Stimulated activated CD4-positive, alpha-beta T cell treated with anti-CD3 and anti-CD28 coated beads, Interleukin-1b, Interleukin-23, amount 100 ng/mL, for 48 hours (primary cell): ENCODE measurements at places on chromosomes 1 and 21.

DNA sequence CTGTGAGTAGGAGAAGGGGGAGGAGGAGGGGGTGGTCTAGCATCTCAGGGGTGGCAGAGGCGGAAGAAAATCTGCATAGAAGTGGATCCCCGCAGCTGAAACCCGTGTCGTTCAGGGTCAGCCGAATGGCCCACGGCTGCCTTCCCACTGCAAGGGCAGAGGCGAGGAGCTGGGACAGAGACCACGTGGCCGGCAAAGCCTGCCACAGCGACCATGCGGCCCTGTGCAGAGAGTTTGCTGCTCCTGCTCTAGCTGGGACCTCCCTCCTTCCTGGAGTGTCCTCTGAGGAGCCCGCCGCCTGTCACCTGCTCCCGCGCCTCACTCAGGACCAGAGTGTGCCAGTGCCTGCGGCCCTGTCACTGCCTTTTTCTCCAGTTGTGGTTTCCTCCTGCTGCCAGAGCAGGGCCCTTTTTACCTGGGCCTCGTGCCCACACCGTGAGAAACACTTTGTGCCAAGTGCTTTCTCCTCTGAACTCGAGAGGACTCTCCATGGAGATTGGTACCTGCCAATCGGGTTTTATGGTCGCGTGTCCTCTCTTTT is 5.4 kb upstream of the TRPM2 start:
- no peak for DNase-seq

DNA sequence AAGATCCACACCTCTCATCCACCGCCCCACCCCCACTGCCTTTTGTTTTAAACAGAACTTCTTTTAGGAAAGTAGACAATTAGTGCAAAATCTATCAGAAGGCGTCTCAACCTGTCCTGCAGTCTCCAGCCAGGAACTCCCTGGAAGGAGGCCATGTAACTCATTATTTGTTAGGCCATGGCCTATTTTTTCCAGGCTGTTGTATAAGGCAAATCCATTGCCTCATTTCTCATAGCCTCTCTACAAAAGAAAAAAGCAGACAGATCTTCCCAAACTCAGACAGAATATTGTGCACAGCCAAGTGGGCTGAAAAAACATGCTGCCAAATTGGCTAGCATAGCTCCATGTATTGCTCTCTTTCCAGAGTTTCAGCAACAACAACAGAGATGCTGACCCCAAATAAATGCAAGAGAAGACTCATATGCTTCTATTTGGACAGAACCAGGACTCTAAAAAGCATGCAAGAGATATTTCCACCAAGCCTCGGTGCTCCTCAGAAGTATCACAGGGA is 770.7 kb upstream of the CXADR start:
- no peak for DNase-seq

DNA sequence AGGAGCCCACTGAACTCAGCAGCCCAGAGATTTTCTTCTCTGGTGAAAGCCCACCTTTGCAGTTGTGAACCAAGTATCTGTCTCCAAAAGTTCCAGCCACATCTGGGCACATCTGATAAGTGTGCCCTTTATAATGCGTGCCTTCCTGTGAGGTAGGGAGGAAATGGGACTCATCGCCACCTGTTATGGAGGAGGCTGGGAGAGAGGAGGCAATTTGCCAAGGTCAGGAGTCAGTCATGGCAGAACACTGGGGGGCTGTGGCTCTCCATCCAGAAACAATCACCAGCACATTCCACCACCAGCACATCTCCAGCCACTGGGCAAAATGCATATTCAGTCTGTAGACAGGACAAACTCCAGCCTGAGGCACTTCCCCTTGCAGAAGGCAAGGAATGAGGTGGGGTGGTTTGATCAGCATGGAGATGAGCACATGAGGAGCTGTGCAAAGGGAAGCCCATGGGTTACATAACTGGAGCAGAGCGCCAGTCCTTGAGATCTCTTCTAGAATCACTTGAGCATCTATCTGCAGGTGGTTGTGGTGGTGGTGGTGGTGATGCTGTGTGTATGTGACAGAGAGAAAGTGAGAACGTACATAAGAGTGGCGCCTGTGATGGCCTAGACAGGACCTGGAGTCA is 15.0 kb upstream of the LEMD1 start:
- no peak for DNase-seq

DNA sequence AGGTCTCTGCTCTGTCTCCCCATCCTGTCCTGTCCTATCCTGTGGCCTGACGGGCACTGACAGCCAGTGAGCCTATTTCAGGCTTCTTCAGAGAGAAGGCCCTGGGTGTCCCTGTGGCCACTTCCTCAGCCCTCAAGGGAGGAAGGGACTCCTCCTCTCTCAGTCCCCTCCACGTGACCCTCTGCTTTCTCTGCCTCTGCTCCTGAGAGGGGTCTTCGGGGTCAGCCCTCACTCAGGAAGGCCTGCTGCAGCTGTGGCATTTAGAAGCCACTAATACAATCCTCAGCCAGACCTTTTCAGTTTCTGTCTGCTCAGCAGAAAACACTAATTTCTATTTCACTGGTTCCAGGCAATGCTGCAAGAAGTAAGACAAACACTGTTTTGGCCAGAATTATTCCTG is 43.6 kb upstream of the ETV3 start:
- DNase-seq, result no peak

GRCh38 chr1:27646676-27647075 is 11.7 kb upstream of the FGR start:
- no peak for DNase-seq

DNA sequence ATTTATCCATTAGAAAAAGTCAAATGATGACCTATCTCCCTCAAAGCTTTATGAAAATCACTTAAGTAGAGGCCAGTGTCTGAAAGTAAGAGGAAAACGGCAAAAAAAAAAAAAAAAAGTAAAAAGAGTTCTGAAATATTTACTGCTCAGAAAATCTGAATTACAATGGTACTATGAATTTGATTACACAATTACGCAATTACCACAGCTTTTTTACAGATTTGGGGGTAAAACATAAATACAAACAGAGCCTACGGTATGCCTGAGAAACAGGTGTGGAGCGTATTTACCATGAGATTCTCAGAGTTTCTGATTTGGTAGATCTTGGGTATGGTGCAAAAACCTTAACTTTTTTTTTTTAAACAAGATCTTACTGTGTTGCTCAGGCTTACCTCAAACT is 15.9 kb upstream of the FBXO28 start:
- DNase-seq, result no peak

- no peak for DNase-seq
Measured at GRCh38 chr21:36541721-36542139, 61.8 kb upstream of the CLDN14 start.

- DNase-seq, result no peak
Measured at GRCh38 chr1:155396874-155397476, 76.3 kb downstream of the RUSC1 start.

GRCh38 chr1:25666460-25666859 is 49.9 kb downstream of the MAN1C1 start:
- no peak for DNase-seq

DNA sequence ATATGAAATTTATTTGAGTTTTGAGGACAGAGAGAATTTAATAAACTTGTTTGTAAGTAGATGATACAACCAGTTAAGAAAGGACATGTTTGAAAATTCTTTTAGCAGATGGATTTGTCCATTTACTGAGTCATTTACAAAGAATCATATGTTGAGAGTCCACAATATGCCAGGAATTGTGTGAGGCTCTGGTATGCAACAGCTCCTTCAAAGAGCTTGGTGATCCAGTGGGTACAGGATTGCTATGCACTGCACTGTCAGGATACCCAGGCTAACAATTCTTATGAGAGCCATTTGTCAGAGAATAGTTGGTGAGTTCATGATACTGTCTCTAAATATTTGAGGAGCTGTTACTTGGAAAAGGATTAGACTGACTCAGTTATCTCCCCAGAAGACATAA is 11.0 kb downstream of the DNM3 start:
- DNase-seq, result no peak

DNA sequence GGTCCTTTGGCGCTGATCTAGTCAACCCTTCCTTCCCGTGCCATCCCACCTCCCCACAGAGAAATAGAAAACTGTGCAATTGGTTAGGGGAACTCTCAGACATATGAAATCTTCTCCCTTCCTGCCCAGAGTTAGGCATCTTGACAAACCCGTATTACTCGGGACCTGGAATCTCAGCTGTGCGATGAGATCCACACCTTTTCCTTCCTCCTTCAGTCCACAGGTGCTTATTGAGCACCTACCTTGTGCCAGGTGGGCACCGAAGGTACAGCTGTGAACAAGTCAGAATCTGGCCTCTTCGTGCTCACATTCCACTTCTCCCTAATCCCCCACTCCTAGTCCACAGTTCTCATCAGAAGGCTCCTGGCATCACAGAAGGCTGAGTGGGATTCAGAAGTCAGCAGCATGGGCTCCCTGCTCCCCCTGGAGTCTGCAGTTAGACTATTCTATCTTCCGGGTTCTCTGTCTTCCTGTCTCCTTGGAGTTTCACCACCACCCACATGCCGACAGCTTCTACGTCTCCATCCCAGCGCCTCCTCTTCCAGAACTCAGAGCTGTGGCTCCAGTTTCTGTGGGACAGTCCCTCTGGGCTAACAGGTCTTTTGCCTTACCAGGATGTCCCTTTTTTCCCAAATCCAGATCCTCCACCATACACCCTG is 23.0 kb downstream of the KNCN start:
- DNase-seq, result no peak

DNA sequence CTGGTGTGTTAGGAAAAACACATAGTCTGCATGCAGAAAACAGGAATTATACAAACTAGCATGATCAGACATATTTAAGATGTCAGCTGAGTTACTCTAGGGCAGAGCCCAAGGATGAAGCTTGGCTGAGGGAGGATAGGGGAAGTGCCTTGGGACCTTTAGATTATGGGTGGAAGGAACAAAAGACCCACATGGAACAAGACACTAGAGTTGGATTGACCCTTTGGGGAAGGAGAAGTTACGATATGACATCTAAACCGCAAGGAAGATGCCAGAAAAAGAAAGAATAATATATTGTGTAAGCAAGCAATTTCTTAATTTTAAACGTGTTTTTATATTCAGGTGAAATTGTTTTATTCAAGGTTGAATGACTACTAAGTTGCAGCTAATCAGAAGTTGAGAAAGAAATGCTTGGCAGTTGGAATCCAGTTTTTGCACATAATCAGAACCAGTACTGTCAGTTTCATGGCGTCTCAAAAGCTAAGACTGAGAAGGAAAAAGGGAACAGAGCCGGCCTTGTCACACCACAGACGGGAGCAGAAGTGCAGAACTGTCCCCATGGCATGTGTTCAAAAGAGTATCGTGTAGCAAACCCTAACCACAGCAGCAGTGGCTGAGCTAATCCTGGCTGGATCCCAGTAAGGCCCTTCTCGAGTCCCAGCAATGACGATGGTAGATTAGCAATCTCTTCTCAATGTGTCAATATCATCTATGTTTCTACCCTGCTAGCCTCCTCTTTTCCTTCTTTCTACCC is 31.2 kb upstream of the IFNAR2 start:
- DNase-seq, result no peak

DNA sequence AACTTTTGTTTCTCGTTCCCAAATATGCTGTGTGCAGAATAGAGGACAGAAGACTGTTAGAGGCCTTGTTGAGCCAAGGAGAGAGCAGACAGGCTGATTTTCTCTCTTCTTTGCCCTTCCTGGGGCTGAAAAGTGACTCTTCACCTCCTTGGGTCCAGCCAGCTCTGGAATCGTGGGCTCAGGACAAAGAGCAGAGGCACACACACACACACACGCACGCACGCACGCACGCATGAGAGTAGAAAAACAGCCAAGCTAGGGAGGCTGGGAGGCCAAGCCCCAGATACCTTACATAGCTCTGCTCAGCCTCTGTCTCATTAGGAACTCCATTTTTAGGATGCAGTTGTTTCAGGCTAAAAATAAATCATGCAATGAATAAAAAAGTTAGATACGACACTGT is at the start of gene CASQ2:
Gene CASQ2 (minus strand): TSS at position 166 of the 400 bp plus-strand sequence. CDS start 173 bp downstream, outside the sequence.
- DNase-seq, result no peak

GRCh38 chr1:163823017-163823416 is 501.3 kb downstream of the NUF2 start:
- DNase-seq, result no peak

DNA sequence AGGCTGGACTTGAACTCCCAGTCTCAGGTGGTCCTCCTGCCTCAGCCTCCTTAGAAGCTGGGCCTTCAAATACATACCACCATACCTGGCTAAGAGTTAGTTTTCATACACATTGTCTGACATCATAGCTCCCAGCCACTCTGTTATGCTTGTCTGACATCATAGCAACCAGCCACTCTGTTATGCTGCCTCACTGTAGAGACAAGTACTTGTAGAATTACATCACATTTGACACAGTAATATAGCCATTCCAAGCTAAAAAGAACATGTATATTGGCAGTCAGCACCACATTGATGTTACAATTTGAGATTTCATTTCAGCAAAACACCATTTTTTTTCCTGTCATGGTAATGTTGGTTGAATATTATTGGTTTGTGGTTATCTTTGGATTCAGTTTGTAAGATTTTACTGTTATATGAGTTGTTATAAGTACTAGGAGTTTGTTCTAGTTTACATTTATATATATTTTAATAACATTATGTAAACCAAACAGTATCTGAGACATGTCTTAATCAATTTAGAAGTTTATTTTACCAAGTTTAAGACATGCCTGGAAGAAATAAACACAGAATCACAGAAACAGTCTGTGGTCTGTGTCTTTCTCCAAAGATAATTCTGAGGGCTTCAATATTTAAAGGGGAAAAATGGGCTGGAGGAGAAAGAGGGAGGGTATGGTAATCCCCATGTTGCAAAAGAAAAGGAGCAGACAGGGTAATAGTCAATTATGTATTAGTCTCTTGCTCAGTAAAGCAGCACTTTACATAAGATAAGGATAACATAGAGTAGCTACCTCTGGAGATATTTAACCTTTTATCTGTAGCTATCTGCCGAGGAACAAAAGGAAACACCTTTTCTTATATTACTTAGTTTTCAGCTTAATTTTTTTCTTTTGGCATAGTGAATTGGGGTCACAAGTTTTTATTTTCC is 43.0 kb downstream of the XPR1 start:
- DNase-seq, result no peak

- no peak for DNase-seq
Measured at GRCh38 chr21:41809891-41810596, 43.2 kb upstream of the RIPK4 start.

DNA sequence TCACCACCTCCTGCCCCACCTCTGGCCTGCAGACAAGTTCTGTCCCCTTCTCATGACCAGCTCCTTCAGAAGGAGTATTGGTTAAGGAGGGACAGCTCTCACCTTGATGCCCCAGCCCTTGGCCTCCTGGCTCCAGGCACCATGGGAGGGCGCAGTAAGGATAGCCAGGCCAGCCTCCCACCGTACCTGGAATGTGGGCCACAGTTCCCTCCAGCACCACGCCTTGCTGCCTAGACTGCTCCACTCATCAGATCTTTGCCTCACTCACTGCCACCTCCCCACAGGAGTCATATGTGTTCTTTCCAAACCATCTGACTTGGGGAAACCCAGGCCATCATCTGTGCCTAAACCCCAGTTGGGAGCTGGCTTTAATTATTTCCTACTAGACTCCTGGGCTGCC is 97.0 kb downstream of the CCDC185 start:
- DNase-seq, result no peak
